ENCODE measurements at places on chromosomes 7 and 10.

GRCh38 chr10:28508304-28508925 is 24.5 kb upstream of the WAC start:
- no peak for DNase-seq

DNA sequence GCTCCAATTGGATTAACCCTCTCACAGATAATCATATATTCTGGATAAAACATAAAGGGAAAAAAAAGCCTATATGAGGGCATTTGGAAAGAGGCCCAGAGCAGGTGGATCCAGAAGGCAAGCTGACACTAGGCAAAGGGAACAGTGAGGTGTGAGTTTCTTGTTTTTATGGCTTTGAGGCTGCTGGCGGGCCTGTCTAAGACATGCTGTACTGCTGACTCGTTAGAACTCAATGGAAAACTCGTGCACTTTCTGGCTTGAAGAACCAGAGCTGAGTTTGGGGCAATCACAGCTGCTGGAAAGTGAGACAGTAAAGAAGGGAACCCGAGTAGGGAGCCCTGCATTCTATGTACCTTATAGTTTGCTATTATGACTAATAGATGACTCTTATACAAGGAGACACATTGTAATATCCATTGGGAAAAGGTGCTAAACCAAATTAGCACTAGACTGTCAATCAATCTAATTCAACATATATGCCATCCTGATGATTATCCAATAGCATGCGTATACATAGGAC is 637.1 kb downstream of the GATA3 start:
- DNase-seq = no peak

DNA sequence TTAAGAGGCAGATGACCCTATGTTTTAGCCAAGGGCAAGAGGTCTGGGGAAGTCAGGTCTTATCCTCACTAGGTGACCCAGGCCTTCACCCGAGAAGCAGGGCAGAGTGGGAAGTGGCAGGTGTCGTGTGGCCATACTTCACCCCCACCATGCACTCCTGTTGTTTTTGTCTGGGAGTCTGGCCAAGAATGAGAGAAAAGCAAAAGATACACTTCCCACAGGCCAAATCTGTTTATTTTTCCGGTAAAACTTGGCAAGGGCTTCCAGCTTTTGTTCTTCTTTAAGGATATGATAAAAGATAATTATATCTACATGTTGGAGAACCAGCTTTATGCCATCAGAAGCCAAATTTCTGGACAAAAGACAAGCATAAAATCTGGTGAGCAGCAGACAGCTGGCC is 137.4 kb upstream of the CDC14C start:
- DNase-seq = no peak

DNA sequence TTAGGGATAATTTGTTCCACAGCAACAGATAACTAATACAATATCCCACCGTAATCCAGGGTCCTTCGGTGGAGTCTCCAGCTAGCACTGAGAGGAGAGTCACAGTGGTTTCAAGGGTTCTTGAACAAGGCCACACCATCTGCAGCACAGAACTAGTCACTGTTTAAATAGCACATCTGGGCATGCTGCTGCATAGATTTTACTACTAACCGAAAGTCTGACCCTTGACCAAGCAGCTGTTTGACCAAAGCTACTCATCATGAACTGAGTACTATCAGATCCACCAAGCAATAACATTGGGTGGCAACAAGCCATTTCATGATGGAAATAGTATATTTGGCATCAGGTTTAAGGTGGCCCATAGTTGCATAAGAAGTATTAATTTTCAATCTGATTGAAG is 53.2 kb downstream of the ANKMY2 start:
- DNase-seq = no peak

GRCh38 chr7:100053215-100053614 is 3.6 kb downstream of the ZSCAN21 start:
- peak; percentile 19 for DNase-seq

DNA sequence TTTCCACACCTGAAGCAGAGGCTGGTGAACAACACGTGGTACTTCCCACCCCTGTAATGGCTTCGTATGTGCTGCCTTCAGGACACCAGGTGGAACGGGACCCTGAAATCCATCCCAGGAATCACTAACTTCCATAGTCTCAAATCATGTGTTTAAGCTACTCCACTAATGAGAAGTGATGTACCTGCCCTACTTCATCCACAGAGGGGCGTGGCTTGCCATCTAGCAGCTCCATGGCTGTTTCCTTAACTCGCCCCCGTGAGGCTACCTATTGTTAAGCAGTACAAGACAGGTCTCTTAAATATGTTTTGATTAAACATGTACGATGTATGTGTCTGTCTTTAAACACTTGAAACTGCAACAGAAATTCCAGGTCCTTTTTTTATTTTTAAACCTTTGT is 31.8 kb downstream of the ARL3 start:
- DNase-seq = no peak

GRCh38 chr10:88207121-88207546 is 343.7 kb downstream of the PTEN start:
- no peak for DNase-seq

DNA sequence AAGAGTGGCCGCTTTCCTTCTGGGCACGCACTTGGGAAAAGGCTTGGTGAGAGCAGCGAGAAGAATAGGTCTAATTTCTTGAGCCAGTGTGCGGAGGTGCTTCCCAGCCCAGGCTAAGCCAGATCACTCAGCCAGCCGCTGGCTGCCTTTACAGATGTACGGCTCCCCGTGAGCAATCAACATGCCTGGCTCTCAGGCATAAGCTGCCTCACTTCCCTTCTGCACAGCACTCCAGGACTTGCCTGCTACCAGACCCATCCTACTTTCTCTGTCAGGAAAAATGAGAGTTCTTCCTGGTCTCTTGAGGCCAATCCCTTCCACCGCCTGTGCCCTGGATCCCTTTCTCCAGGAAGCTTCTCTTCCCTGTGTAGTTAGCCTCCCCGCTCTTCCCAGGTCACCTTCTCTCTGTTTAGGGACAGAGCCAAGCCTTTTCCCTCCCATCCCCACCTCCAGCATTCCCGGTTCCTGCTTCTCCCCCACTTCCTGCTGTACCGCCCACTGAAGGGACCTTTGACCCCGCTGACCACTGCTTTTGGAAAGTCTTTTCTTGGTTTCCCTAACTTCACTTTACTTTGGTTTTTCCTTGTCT is 1.1 kb upstream of the ACTR3C start:
- no peak for DNase-seq

GRCh38 chr10:67076144-67076543 is 150.3 kb downstream of the LRRTM3 start:
- DNase-seq = no peak

- no peak for DNase-seq
These were observed 217.2 kb upstream of the PLXNA4 start for GRCh38 chr7:132793474-132793873.

- DNase-seq = no peak
These were observed 1.5 kb downstream of the SLC25A13 start for GRCh38 chr7:96320442-96320841.

GRCh38 chr10:12481924-12482323 is 132.6 kb downstream of the CAMK1D start:
- DNase-seq = no peak

DNA sequence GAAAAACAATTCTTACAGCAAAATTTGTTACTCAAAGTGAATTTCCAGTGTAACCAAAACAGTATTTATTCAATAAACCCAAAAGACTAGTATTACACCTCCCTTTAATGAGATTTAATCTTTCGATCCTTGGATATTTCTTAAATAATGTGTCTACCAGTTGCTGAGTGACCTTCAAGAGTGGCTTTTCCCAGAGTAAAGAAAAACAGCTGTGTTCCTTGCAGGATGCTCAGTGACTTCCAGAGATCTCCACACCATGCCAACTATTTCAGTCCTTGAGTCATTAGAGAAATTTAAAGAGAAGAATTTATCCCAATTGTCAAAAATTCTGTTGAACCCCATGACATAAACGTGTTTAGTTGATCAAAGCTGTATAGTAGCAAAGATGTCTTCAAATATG is 44.0 kb downstream of the IMMP2L start:
- DNase-seq = no peak

GRCh38 chr7:34837316-34837715 is 179.3 kb downstream of the NPSR1 start:
- DNase-seq = no peak

DNA sequence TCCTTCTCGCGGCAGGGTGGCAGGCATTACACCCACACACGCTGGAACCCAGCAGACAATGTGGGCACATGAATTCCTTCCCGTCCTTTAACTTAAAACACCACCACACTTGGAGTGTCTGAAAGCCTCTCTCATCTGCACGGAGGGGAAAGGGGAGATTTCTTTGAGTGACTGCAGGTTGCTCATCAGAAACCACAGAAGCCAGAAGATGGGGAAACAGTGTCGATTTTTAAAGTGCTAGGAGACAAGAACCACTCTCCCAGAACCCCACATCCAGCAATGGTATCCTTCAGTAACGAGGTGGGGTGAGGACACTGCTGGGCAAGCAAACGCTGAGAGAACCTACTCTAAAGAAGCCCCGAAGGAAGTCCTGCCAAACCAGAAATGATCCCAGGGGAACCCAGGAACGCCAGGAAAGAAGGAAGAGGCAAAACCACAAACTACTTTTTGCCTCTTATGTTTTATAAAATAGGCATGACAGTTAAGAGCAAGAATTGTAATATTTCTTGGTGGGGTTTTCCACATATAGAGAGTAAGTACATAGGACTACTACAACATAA is 254.3 kb downstream of the ELFN1 start:
- DNase-seq = no peak

DNA sequence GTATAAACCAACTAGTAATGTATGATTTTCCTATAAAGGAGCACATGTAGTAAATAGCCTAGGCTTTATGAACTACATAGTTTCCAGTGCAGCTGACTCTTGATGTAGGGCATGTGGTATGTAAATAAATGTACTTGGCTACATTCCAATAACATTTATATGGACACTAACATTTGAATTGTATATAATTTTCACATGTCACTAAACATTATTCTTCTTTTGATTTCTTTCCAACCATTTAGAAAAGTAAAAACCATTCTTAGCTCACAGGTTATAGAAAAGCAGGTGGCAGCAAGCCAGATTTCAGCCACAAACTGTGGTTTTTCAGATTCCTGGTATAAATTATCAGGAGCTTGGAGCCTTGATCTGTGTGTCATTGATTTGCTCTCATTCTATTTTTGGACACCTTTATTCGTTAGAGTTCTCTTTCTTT is 1182.0 kb downstream of the CNTNAP2 start:
- DNase-seq = no peak

DNA sequence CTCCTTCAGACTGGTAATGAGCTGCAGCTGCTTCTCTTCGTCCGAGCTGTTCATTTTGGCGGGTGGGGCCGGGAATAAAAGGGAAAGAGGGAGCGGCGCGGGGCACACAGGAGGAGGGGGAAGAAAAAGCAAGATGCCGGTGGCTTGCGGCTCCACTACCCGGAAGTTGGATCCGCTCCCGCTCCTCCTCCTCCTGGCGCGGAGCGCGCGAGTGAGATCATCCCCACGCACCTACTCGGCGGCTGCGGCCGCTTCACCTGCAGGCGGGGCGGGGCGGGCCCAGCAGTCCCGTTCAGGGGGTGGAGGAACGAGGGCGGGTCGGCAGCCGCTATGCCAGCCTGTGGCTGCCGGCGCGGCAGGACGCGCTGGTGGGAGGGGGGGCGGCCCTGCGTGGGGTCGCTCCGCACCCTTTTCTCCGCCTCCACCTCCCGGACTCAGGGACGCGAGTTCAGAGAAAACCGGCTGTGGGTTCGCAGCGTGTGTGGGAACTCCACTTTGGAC is at the start of gene SHTN1:
SHTN1 (minus strand) TSS at position 162 of the 501 bp plus-strand sequence; CDS start at position 54, 108 bp downstream.
- DNase-seq = peak; percentile 18

GRCh38 chr7:45028138-45028919 is 28.3 kb downstream of the CCM2 start:
- DNase-seq = no peak

- DNase-seq = no peak
These were observed 56.7 kb downstream of the SNX10 start for GRCh38 chr7:26348234-26348851.

DNA sequence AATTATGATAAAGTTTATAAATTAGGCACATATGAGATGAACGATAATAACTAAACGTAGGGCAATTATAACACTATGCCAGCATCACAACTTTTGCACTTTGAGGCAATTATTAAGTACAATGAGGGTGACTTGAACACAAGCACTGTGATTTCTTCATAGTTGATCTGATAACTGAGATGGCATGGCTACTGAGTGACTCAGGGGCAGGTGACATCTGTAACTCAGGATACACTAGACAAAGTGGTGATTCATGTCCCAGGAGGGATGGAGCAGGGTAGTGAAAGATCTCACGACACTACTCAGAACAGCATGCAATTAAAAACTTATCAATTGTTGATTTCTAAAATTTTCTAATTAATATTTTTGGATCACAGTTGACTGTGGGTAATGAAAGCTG is 98.3 kb upstream of the ARHGAP21 start:
- no peak for DNase-seq

DNA sequence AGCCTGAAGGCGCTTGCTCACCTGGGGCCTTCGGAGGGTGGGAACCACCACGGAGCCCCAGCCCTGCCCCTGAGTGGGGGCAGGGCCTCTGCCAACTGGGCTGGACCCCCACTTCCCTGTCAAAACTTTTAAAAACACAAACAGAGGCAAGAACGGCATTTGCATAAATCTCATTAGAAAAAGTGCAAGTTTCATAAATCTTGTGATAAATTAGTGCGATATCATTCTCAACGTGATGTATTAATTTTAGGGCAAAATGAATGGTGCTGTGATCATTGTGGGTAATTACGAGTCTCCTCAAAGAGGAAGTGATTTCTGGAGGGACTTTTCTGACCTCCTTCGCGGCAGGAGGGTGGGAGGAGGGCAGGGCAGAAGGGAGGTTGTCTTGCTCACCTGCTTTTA is 98.3 kb downstream of the CDH23 start:
- no peak for DNase-seq

DNA sequence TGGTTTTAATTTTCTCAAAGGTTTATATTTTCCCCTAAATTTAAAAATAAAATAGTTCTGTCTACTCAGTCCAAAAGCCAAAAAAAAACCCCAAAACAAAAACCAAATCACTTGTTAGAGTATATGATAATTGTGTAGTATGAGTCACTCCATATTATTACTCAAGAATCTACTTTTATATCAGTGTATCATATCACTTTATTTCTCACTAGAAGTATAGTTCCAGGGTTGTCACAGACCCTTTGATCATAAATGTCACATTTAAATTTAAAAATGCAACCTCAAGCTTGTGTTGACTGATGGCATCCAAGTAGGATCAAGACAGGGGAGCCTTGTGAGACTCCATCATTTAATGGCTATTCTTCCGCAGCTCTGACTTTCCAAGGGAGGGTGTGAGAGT is 61.0 kb downstream of the PAPSS2 start:
- DNase-seq = no peak

Measured in CD4-positive, alpha-beta memory T cell (primary cell).